ENCODE measurements at places on chromosomes 2 and 18.

GRCh38 chr2:206518997-206519396 is 75.7 kb downstream of the ADAM23 start:
- DNase-seq, result no peak

DNA sequence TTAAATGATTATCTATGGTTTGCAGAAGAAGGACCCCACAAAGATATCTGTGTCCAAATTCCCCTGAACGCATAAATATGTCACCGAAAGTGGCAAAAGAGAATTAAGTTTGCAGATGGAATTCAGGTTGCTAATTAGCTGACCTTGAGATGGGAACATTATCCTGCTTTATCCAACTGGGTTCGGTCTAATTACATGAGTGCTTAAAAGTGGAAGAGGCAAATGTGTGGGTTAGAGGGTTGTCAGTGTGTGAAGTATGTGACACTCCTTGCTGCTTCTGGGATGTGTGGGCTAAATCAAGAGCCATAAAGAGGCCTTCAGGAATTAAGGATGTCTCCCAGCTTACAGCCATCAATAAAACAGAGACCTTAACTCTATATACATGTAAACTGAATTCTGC is 53.5 kb downstream of the CDH19 start:
- no peak for DNase-seq

GRCh38 chr18:29071869-29072268 is 894.9 kb upstream of the CDH2 start:
- no peak for DNase-seq

DNA sequence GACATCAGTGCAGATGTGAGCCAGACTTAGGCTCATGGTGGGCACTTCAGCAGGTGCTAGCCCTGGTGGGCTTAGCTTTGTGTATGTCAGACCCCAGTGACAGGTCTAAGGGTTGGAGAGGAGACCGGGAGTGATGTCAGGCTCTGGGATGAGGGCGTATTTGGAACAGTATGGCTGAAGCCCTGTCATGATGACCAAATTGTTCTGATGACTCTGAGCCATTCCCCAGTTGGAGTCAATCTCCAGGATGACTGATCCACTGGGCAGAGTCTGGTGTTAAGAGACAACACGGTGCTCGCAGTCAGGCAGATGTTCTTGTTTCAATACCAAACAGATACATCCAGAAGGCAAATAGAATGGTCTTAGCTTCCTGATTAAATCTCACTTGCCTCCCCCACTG is 241.5 kb downstream of the SOX11 start:
- no peak for DNase-seq

DNA sequence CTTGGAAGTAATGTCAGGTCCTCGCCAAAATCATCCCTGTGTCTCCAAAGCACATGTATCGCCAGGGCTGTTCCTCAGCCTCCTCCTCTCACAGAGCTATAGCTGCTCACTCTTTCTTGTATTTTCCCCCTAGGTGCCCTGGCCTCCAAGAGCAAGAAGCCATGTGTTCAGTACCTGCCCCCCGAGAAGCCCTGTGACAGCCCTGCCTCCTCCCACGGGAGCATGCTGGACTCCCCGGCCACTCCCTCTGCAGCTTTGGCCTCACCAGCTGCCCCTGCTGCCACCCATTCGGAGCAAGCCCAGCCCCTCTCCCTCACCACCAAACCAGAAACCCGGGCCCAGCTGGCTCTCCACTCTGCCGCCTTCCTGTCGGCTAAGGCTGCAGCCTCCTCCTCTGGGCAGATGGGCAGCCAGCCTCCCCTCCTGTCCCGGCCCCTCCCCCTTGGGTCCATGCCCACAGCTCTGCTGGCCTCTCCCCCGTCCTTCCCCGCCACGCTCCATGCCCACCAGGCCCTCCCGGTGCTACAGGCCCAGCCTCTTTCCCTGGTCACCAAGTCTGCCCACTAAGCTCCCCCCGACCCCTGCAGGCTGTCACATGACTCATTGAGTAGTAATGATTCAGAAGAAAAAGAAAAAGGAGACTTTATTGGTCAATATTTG is 18.8 kb downstream of the TGOLN2 start:
- peak; percentile 79 for DNase-seq

- no peak for DNase-seq
Observed at GRCh38 chr2:204575463-204575862, 30.2 kb downstream of the PARD3B start.

DNA sequence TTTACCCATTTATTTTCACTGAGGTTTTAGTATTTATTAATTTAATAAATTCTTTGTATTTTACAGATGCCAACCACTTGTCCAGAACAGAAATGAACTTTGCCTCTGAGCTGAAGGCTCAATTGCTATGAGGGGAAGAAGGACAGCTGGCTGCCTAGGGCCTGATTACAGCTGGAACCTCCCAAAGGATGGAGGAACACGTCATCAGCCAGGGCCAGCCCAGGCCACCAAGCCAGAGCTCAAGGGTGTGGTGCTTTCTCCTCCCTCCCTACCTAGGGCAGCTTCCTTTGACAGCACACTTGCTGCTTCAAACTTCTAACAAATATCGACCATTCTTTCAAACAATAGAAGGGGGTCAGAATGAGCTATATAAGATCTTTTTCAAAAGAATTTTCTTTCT is 19.7 kb upstream of the RIOK3 start:
- no peak for DNase-seq

DNA sequence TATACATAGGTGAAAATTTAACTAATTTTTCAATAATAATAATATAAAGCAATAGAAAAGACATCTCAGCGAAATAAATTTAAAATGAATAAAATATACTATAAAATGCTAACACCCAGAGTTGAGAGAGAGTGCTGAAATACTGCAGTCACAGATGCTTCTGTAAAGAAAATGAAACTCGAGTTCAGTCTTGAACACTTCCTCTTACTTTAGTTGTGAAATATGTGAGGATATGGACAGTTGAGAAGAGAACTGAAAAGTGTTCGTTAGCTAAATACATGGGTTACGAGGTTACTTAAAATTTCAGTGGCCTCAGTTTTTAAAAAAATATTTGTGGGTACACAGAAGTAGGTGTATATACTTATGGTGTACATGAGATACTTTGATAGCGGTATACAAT is 106.8 kb downstream of the DNAH7 start:
- DNase-seq, result no peak

DNA sequence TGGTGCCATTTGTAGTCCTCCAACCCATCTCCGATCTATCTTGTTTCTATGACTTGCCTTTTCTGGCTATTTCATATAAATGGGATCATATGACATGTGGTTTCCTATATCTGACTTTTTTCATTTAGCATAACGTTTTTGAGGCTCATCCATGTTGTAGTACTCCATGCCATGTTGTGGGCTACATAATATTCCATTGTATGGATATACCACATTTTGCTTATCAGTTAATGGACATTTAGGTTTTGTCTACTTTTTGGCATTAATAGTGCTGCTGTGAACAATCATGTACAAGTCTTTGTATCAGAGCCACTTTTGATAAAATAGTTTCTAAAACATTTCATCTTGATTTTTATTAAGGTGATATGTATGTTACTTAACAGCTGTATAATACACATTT is 7.4 kb downstream of the CEBPZOS start:
- no peak for DNase-seq

DNA sequence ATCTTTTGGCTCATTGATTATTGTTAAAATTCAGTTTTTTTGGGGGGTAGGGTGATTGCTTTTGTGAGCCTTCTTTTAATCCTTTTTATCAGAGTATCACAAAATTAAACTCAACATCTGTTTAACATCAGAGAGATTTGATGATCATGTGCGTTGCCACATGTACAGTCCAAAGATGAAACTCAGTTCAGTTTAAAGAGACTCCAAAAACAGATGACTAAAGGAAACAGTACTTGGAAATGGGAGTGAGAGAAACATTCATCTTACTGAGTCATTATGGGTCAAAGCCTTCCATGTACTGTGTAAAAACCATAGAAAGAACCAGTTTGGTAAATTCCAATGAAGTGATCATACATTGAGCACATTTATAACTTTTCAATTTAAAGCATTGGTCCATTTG is 53.0 kb downstream of the LYPD6 start:
- no peak for DNase-seq

GRCh38 chr2:110848519-110849030 is 116.2 kb downstream of the ACOXL start:
- DNase-seq, result no peak

DNA sequence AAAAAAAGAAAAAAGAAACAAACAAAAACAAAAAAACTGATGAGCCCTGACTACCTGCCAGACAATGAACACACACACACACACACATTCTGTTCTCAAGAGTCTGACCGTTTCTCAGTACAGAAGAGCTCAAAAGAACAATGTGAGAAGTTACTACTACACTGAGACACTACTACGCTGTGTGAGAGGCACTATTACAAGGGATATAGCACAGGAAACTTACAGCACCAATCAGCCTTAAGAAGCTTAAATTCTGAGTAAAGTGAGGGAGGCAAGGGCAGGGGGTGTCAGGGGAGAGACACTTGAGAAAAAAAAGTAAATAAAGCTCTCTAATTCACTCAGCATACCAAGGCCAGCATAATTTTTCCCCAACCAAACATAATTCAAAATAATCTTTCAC is 32.5 kb downstream of the WDR33 start:
- no peak for DNase-seq

GRCh38 chr2:180356676-180357075 is 349.6 kb upstream of the CWC22 start:
- DNase-seq, result no peak

DNA sequence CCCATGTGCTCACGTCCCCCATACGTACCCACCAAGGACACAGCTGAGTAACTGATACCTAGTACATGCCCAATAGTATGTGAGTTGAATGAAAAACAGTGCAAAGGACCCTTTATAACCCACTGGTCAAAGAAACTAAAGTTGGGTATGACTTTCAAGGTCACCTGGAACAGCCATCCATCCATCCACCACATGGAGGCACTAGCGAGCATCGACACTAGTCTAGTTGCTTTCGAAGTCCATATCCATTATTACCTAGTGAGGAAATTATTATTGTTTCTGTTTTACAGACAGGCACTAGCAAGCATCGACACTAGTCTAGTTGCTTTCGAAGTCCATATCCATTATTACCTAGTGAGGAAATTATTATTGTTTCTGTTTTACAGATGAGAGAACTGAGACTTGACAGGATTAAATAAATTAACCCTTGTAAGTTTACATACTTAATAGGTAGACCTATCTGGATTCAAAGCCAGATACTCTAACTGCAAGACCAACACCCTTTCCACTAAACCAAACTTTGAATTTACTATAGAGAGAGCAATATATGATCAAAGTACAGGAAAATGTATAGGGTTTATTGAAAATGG is 233.7 kb downstream of the METTL4 start:
- DNase-seq, result no peak

GRCh38 chr2:182088681-182089320 is 103.1 kb downstream of the PPP1R1C start:
- no peak for DNase-seq

DNA sequence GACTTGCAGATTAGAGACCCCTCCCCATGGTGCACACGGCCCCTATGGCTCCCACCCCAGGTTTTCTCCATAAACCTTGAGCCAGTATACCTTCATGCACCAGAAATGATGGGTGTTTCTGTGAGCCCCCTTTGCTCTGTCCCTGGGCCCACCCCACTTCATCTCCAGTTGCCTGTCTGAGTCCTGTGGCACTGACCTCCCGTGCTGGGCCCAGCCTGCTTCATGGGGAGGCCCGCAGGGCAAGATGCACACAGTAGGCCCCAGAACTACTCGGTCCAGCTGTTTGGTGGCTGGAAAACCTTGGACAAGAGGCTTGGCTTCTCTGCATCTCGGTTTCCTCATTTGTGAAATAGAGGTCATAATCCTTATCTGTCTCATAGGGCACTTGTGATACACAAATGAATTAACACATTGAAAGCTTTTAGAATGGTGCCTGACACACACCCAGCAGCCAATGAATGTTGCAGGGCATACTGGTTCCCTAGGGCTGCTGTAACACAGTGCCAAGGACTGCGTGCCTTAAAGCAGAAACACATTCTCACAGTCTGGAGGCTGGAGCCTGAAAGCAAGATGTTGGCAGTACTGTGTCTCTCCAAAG is 58.4 kb downstream of the SH3BP4 start:
- no peak for DNase-seq

DNA sequence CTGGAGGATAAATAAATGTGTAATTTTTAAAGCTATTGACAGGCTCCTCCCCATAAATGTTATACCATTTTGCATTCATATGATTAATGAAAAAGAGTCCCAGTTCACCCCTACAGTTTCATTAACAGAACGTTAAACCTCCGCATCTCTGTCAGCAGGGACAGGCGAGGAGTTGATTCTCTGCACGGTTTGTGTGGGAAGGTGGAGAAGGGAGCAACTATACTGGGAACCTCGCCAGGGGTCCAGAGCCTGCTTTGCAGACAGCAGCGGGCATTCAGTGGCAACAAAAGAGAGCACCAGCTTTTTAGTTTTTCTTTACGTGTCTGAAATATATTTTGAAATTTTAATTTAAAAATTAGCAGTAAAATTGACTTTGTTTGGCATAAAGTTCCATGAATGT is 101.4 kb downstream of the FARSB start:
- no peak for DNase-seq

GRCh38 chr2:135742325-135742757 is 686 bp downstream of the UBXN4 start:
- no peak for DNase-seq

- DNase-seq, result no peak
Observed at GRCh38 chr18:37309059-37309458, 256.5 kb downstream of the CELF4 start.

- no peak for DNase-seq
Observed at GRCh38 chr2:71609441-71609840, 156.1 kb downstream of the DYSF start.

- DNase-seq, result peak; percentile 87
Observed at GRCh38 chr2:179264368-179265081, at the start of gene SESTD1. Gene SESTD1, minus strand, starts transcription at chr2:179264832. Its CDS starts 72,991 bp downstream, at chr2:179191841.

GRCh38 chr2:71727562-71727961 is 274.2 kb downstream of the DYSF start:
- no peak for DNase-seq

DNA sequence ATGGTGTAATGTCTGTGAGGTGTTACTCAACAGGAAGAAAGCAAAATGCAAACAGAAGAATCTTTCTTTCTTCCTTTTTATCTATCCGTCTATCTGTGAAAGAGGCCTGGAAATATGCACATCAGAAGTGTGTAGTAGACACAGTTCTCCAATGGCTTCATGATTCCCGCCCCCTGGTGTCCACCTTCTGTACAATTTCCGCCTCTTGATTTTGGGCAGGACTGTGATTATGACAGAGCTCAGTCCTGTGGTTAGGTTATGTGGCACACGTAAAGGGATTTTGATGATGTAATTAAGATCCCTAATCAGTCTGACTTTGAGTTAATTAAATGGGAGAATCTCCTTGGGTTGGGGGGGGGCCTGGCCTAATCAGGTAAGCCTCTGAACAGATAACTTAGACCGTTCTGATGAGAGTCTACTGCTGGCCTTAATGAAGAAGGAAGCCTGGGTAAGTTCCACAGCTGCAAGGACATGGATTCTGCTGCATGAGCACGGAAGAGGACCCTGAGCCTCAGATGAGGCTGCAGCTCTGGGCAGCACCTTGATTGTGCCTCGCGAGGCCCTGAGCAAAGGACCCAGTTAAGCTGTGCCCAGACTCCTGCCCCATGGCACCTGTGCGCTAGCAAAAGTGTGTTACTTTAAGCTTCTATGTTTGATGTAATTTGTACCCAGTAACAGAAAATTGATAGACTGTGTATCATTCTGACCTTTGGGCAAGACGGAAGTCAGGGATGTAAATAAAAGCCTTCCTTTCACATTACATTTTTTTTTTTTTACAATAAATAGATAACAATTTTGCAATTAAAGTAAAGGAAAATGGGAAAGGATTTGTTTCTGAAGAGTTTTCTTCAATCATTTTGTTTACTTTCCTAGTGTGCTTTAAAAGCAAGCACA is 11.3 kb upstream of the KCNF1 start:
- no peak for DNase-seq

Measured in ascending aorta (tissue), 2 donors.